NCI-H2107 (cell line): ENCODE measurements at places on chromosomes 13 and 19.
A peak's percentile ranks its signal among the peaks of the same experiment; 100 is the strongest.

DNA sequence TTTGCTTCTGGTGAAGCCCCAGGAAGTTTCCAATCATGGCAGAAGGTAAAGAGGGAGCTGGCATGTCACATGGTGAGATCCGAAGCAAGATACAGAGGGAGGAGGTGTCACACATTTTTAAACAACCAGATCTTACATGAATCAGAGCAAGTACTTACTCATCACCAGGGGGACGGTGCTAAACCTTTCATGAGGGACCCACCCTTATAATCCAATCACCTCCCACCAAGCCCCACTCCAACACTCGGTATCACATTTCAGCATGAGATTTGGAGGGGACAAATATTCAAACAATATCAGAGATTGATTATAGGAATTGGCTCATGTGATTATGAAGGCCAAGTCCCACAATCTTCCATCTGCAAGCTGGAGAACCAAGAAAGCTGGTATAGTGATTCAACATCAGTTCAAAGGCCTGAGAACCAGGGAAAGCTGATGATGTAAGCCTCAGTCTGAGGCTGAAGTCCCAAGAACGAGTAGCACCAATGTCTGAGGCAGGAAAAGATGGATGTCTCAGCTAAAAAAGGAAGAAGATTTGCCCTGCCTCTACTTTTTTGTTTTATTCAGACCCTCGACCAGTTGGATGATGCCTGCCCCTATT is 58.6 kb upstream of the WDFY2 start:
- DNase-seq, result no peak

- no peak for DNase-seq
These were observed 7.4 kb upstream of the OXGR1 start for GRCh38 chr13:97001636-97002035.

DNA sequence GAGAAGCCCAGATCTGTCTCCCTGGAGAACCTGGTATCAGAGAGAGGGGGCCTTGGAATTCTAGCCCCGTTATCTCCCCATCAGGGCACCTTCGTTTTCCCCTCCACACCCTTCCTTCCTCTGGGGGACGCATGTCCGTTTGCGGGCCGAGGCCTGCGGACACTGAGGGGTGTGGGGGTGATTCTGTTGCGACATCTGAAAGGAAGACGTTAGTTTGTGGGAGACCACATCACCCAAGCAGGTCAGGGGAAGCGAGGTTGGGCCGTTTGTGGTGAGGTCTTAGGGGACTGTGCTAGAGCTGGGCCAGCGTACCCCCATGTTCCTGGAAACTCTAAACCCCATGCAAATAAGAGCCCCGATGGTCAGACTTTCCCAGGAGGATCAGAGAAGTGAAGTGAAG is 3.7 kb upstream of the HSH2D start:
- no peak for DNase-seq

DNA sequence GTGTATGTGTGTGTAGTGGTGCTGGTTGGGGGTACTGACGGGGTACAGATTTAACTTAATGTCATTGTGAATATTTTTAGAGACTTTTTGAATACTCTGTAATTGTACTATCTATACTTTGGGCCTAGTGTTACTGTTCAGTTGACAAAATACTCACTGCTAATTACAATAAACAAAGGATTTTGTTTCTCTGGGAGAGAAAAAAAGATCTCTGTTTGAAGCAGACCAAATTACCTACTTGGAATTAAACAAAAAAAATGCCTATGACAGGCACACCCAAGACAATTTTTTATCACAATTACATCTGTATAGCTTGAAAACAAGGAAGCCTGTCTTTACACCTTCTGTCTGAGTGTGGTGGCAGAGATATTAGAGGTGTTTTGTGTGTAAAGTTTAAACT is 45.1 kb downstream of the OLFM4 start:
- DNase-seq, result no peak

- no peak for DNase-seq
These were observed 2.0 kb upstream of the EBPL start for GRCh38 chr13:49693191-49693733.

DNA sequence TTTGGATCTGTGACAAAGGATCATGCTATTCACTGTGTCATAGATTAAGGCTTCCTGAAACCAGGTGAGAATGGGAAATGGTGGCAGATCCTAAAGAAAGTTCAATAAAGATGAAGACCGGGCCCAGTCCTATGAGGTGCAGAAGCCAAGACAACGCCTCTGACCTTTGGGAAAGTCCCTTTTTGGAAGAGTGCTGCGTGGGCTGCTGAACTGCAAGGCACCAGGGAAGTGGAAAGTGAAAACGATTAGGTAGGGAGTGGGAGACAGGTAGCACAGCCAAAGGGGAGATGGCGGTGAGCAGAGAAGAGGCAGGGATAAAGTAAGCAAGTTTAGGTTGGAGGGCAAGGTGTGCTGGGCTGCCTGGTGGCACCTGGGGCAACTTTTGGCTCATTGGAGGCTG is 16.3 kb downstream of the MBNL2 start:
- DNase-seq, result no peak

- DNase-seq, result no peak
These were observed 10.1 kb downstream of the ANO8 start for GRCh38 chr19:17324357-17325114.

GRCh38 chr13:87274209-87274819 is 396.9 kb upstream of the SLITRK5 start:
- no peak for DNase-seq

GRCh38 chr19:28514166-28514565 is 698.8 kb downstream of the UQCRFS1 start:
- DNase-seq, result no peak

GRCh38 chr13:96540670-96541069 is 450.8 kb downstream of the HS6ST3 start:
- DNase-seq, result no peak

DNA sequence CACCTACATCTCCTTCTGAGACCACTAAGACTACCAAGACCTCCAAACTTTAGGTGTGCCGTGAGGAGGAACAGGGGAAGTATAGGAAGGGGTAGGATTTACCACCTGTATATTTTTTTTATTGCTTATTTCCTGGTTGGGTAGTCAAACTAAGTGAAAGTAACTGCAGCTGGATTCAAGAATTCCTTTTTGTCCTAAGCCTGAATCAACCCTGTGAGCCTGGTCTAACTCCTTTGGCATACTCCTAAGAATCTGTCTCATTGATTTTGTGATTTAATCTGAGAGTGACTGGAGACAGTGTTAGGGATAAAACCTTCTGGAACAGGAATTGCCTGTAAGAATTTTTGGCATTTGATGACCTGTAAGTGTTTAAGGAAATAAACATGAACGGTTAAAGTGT is 523.5 kb upstream of the MIR17HG start:
- DNase-seq, result no peak

DNA sequence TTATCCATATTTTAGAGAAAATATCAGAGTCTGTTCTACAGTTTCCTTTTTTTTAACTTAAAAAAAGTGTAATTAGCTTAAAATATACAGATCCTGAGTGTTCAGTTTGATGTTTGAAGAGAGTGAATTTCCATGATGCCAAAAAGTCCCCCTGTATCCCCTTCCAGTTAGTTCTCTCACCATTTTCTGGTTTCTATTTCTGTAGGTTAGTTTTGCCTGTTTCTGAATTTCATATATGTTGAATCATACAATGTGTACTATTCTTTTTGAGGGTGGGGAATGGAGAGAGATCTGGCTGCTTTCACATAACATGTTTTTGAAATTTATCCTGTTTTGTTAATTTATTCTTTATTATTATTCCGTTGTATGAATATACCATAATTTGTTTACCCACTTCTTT is 95.9 kb downstream of the PDS5B start:
- no peak for DNase-seq

- no peak for DNase-seq
These were observed 547.9 kb downstream of the FGF9 start for GRCh38 chr13:22218797-22219196.

- DNase-seq, result no peak
These were observed 28.5 kb upstream of the RBM26 start for GRCh38 chr13:79434556-79434955.

DNA sequence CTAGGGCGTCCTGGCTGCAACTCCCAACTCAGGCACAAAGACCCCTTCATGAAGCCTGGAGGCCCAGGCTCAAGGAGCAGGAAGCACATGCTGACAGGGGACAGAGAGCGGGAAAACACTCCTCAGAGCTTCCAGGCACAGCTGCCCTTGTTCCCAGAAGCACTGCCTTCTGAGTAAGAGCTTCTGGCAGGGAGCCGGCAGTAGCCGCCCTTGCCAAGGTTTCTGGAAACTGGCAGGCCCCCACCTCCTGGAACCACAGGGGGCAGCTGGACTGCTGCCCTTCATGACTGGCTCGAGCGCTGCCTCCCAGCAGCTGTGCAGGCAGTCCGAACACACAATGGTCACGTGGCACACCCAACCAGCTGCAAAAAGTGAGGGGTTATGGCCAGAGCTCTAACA is 33.6 kb upstream of the EPHX3 start:
- no peak for DNase-seq

DNA sequence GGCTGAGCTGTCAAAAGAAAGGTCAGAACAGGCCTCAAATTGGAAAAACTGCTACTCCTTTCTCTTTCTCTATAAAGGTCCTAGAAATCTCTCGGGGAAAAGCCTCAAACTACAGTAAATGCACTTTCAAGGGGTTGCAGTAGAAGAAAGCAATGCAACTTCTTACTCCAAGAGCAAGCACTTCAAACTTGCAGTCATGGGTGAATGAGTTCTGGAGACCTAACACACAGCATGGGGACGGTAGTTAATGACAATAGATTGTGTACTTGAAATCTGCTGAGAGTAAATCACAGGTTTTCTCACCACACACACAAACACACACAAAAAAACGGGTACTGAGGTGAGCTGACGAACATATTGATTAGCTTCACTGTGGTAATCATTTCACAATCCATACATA is 11.8 kb downstream of the TUBGCP3 start:
- DNase-seq, result no peak

GRCh38 chr19:58509731-58510083 is 2.1 kb downstream of the SLC27A5 start:
- no peak for DNase-seq

DNA sequence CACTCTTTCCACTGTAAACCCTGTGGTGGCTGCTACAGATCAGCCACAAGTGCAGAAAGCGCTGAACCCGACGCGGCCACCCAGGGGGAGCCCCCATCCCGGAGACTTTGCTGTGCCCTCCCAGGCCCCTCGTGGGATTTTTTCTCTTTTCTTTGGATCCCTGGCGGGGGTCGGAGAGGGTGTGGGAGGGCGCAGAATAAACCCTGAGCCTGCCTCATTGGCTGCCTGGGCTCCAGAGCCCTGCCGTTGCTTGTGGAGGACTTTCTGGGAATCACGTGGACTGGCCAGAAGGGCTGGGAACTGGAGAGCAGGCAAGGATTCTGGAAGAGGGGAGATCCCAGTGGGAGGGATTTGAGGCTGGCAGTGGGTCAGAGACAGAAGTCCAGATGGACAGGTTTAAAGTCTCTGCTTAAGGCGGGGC is 24.9 kb downstream of the GADD45B start:
- DNase-seq, result no peak

DNA sequence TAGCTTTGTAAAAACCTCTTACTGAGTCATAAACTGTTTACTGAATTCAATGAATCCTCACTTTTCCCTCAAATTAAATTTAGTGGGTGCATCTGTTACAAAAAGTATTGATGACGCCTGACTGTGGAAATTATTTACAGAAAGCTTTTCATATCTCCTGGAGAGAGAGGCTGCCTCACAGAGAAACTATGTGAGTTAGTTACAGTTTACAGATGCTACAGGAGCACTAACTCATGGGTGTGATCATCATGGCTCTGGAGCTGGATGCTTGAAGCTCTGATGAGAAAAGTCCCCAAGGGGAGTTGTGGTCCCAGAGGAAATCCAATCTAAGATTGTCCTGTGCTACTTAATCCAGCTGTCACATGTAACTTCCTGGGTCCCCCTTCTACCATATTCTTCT is 590.8 kb downstream of the LMO7 start:
- DNase-seq, result no peak

- no peak for DNase-seq
These were observed 12.3 kb upstream of the RASA3 start for GRCh38 chr13:114144606-114145244.

GRCh38 chr13:74825938-74826246 is 656.1 kb downstream of the TBC1D4 start:
- no peak for DNase-seq

DNA sequence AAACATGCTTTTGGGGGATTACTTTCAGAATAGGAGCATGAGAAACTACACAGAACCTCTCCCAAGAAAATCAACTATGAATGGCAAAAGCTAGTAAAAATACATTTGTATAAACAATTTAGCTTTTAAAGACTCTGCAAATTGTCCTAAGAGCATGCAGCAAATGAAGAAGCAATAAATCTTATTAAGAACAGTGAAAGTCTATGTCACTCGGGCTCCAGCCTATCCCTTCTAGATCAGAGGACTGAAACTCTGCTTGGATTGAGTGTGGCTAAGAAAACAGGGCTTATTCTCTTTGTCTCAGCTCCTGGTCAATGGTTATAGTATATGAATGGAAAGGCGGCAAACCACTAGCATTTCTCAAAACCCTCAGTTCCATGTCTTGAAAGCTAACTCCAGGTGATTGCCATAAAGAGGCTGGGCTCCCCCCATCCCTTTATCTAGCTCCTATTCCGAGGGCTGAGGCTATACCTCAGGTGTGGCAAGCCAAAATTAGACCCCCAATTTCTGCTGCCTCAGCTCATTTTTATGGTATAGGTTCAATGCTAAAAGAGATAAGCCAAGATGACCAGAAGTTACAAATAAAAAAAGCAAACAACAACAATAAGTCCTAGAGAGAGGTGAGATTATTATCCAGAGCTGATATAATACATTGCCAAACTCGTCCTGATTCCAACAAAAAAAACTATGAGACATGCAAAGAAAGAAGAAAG is 953.2 kb downstream of the SLITRK6 start:
- no peak for DNase-seq

- DNase-seq, result no peak
These were observed 11.0 kb upstream of the BBC3 start for GRCh38 chr19:47241919-47242577.

GRCh38 chr19:45293682-45294081 is 29.0 kb downstream of the CKM start:
- no peak for DNase-seq

- no peak for DNase-seq
These were observed 3.2 kb upstream of the ADAT3 start for GRCh38 chr19:1901940-1902404.

GRCh38 chr13:46321494-46322225 is 65.4 kb downstream of the RUBCNL start:
- peak; percentile 21 for DNase-seq

GRCh38 chr13:90402102-90402501 is 945.4 kb upstream of the MIR17HG start:
- DNase-seq, result no peak

GRCh38 chr13:63838366-63839110 is 2422.9 kb upstream of the PCDH20 start:
- no peak for DNase-seq

GRCh38 chr13:111962431-111962891 is 104.5 kb upstream of the SOX1 start:
- no peak for DNase-seq

GRCh38 chr13:85141401-85141800 is 657.8 kb downstream of the SLITRK6 start:
- DNase-seq, result no peak

- no peak for DNase-seq
These were observed 23.7 kb downstream of the TPP2 start for GRCh38 chr13:102620516-102620915.

GRCh38 chr19:2307518-2308012 is 389 bp downstream of the LINGO3 start:
- no peak for DNase-seq
